ENCODE measurements at places on chromosomes 3 and 15.

GRCh38 chr3:191019855-191020254 is 157.4 kb upstream of the GMNC start:
- DNase-seq: no peak

DNA sequence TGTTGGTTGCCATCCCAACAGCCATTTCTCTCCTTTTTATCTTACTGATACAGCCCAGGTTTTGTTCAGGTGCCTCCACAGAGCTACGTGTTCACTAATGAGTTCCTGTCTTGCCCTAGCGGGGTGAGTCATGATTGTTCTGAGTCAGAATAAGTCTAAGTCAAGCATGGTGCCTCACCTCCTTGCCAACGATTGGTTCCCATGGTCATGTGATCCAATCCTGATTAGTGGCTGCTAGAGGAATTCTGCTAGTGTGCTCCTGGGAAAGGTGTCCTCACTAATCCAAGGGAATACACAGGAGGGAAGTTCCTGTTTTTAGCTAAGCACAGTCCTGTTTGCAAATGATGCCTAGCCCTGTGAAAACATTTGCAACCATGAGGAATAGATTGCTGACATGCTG is 99.8 kb downstream of the NSUN3 start:
- DNase-seq: no peak

DNA sequence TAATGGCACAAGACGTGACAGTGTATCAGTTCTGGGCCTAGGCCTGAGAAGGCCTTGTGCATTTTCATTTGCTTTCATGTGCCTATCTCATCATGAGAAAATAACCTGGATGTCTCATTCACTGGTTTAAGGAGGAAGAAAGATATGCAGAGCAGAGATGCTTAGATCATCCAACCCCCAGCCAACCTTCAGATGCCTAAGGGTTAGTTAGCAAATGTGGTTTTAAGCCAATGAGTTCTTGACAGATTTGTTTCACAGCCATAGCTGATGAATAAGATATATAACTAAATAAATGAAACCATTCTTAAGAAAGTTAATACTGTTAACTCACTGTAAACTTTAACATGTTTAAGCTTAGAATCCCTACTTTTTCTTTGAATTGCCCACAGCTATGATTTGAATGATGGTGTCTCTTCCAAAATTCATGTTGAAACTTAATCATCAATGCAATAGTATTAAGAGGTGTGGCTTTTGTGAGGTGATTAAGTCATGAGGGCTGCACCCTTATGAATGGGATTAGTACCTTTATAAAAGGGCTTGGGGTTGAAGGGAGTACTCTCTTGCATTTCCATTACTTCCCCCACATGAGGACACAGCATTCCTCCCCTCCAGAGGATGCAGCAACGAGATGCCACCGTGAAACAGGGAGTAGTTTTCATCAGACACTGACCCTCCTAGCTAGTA is 324.6 kb upstream of the TBC1D5 start:
- no peak for DNase-seq

GRCh38 chr3:138761002-138761401 is 73.7 kb downstream of the PIK3CB start:
- DNase-seq: no peak

DNA sequence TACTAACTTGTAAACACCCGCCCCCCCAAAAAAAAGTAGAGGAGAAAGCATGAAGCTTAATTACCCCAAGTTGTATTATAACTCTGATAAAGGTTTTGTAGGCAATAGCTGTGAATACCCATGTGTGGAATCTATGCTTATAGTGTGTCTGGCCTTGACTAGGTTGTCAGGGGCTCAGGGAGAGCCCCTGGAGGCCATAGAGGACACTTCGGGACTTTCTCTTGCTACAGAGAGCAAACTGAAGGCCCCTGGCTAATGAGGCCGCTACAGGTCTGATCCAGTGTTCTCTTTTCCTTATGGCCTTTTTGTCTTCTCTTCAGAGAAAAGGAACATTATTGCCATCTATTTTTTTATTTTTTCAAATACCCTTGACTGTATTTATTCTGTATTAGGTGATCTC is 19.1 kb upstream of the SCAANT1 start:
- no peak for DNase-seq
